ENCODE measurements at places on chromosomes 4 and X.

GRCh38 chr4:84622959-84623358 is 40.0 kb downstream of the CDS1 start:
- DNase-seq = no peak

DNA sequence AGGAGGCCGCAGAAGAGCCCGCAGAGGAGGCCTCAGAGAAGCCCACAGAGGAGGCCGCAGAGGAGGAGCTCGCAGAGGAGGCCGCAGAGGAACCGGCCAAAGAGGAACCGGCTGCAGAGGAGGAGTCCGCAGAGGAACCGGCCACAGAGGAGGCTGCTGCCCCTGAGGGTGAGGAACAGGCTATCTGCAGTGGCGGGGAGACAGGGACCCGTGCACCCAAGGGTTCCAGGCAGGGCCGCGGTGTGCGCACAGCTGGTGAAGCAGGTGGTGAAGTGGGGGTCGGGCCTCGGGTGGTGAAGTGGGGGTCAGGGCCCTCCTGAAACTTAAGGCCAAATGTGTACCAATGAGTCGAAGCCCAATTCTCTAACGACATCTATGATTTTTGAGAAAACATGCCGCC is 1.1 kb downstream of the CT47C1 start:
- no peak for DNase-seq

- DNase-seq = no peak
Observed at GRCh38 chr4:21470535-21470934, 478.0 kb downstream of the KCNIP4 start.

DNA sequence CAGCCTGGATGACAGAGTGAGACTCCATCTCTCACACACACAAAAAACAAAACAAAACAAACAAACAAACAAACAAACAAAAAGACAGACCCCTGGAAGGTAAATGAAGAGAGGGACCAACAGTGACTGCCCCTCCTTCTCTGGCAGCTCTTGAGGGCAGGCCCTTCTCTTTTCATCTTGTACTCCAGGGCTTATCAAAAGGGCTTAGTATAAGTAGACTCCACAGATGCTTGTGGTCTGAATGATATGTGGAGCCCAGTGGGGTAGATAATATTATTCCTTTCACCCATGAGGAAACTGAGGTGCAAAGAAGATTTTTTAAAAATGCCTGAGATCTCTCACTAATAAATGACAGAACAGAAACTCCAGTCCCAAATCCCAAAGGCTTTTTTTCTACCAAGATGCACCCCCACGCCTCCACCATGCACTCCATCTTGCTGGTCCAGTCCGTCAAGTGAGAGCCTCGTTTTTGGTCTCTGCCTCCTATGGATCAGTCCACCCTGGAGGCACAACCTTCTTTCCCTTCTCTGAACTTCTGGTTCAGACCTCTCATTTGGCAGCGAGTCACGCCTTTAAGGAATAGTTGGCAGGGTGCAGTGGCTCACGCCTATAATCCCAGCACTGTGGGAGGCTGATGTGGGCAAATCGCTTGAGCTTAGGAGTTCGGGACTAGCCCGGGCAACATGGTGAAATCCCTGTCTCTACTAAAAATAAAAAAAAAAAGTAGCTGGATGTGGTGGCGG is 17.0 kb upstream of the CHRNA9 start:
- no peak for DNase-seq

GRCh38 chr4:73527196-73527595 is 45.7 kb downstream of the AFM start:
- DNase-seq = no peak

- no peak for DNase-seq
Observed at GRCh38 chrX:39859991-39860861, 237.5 kb downstream of the BCOR start.

GRCh38 chrX:27600686-27601085 is 10.5 kb downstream of the DCAF8L2 start:
- DNase-seq = no peak

GRCh38 chr4:123236606-123237005 is 160.0 kb upstream of the SPRY1 start:
- no peak for DNase-seq

DNA sequence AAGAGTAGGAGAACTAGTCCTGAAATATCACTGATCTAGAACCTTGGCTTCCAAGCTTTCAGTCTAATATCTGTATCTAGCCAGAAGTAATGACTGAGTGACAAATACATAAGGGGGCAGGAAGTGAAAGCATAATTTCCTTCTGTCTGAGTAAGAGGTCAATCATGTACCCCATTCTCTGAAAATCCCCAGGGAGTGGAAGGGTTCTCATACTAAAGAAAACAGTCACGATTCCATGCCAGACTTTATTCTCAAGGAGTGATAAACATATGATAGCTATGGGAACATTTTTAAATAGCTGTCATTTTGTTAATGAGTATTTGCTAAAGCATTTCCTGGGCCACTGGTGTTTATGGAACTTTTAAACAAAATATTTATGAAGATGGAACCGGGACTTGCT is 308.5 kb downstream of the ARHGAP24 start:
- DNase-seq = no peak

DNA sequence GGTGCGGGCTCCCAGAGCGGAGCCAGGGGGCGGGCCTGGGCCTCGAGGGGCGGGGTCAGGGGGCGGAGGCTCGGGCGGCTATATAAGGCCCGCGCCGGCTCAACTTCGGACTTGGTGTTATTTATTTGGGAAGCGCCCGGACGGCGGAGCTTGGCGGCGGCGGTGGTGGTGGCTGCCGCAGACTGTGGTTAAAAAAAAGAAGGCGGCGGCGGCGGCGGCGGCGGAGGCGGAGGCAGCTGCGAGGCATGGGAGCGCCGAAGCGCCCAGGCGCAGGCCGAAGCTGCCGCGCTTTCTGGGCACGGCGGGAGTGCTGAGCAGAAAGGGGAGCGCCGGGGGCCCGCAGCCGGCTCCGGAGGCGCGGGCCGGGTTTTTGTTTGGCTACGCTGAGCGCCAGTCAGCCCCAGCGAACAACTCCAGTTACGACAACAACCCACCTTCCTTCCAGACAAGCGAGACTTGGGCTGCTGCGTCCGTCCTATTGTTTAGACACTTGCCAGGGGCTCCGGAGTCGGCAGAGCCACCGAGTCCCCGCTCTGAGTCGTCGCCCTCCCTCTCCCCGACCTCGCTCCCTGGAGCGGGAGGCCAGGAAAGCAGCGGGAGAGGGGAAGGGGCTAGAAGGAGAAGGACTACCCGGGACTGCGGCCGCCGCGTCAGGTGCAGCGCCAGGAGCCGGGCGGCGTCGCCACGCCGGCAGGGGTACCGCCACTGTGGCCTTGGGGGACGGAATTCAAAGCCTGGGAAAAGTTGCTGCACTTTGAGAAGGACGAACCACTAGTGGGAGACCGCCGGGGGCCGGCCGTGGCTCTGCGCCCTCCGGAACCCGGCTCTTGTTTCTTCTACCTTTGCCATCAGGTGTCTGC is at the start of gene SLIT2:
Gene SLIT2 (plus strand): TSS at position 110 of the 860 bp plus-strand sequence. CDS start 1,911 bp downstream, outside the sequence.
- no peak for DNase-seq

GRCh38 chr4:124432500-124432899 is 280.0 kb downstream of the ANKRD50 start:
- no peak for DNase-seq

GRCh38 chr4:135277068-135277979 is 1075.7 kb upstream of the PABPC4L start:
- DNase-seq = no peak

DNA sequence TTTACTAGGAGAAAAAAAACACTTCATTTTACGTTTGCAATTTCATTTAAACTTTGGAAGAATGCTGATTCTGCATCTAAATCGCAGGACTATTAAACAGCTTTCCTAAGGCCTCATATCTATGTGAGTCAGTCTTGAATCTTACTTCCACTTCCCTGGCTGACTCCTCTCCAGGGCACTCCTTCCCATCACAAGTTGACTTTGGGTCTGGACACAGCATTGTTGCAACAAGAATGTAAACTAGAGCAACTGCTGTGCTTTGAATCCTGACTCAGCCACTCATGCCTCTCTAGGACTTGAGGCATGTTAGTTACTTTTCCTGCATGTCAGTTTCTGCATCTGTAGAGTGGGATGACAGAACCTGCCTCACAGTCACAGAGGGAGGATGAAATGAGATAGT is 413.8 kb downstream of the FAT4 start:
- peak; percentile 70 for DNase-seq

GRCh38 chrX:151974336-151975227 is at the start of gene GABRE:
Gene GABRE, minus strand, starts transcription at chrX:151974676. Its CDS starts 51 bp downstream, at chrX:151974625.
- no peak for DNase-seq

- DNase-seq = no peak
Observed at GRCh38 chrX:24426921-24427746, 38.0 kb upstream of the PDK3 start.

- peak; percentile 57 for DNase-seq
Observed at GRCh38 chrX:2707334-2707760, 16.3 kb downstream of the CD99 start.

DNA sequence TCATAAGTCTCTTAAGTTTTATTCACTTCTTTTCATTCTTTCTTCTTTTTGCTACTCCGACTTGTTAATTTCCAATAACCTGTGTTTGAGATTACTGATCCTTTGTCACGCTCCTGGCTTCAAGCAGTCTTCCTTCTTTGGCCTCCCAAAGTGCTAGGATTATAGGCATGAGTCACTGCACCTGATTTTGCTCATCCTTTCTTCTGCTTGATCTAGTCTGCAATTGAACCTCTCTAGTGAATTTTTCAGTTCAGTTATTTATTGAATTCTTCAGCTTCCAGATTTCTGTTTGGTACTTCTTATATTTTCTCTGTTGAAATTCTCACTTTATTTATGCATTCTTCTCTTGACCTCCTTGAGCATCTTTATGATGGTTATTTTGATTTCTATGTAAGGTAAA is 38.6 kb upstream of the SYTL5 start:
- DNase-seq = no peak

DNA sequence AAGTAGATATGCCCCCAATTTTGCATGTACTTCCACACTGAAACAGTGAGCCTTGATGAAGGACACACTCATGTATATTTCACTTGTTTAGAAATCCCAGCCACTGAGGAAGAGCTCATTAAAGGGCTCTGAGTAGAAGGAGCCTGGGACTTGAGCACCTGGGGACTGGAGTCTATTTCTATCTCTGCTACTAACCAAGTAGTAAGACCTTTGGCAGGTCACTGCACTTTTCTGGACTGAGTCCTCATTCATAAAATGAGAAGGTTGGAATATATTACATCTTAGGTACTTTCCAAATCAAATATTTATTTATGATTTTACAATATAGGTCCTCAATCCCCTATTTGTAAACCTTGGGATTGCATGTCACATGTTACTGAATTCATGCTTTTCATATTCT is 78.2 kb upstream of the C4orf54 start:
- DNase-seq = no peak

DNA sequence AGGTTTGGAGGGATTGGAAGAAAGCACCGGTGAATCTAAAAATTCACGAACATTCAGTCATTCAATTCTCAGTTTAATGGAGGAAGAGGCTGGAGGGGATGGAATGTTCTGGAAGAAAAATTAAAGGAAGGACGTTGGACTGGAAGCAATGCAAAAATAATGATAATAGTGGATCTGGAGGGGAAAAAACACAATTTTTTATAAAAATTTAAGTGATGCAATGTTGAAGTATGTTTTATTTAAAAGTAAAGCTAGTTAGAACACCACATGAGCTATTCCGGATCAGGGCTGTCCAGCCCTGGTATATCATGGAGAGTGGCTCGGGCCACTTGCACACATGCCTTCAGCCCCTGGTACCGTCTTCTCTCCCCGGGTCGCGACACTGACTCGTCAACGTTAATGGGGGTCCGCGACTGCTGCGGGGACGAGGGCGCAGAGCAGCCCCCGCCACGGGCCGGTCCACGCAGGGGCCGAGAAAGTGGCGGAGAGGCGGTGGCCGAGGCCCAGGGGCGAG is 204.6 kb downstream of the TENM3 start:
- DNase-seq = no peak

DNA sequence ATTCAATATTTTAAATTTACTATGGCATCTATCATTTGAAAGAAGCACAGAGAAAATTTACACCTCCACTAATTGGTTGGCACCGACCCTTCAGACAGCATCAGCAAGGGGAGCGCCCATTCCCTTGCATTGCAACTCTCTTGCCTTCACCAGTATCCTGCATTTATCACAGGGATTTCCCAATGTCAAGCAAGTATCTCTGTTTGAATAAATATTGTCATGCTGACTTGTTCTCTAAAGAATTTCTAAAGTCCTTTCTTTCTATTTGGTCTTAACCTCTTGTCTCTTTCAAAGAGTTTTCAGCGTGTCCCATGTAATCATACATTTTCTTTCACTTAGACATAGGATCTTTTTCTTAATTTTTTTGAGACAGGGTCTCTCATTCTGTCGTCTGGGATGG is 10.4 kb downstream of the DCTD start:
- no peak for DNase-seq

GRCh38 chr4:176323511-176324160 is 3.9 kb downstream of the SPCS3 start:
- DNase-seq = no peak

- DNase-seq = no peak
Observed at GRCh38 chr4:1608821-1609500, 75.2 kb downstream of the FAM53A start.

DNA sequence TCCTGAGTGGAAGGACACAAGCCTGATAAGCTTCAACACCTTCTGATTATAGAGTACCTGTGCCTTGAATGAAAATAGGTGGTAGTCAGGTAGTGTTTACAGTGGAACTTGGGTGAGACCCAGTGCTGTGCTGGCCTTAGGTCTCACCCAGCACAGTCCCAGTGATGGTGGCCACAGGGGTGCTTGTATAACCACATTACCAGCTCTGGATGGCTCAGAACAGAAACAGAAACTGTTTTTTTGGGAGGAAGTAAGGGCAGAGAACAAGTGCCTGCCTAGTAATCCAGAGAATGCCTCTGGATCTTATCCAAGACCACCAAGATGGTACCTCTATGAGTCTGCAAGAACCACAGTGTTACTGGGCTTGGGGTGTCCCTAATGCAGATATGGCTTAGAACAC is 171.5 kb upstream of the DIPK2B start:
- no peak for DNase-seq

DNA sequence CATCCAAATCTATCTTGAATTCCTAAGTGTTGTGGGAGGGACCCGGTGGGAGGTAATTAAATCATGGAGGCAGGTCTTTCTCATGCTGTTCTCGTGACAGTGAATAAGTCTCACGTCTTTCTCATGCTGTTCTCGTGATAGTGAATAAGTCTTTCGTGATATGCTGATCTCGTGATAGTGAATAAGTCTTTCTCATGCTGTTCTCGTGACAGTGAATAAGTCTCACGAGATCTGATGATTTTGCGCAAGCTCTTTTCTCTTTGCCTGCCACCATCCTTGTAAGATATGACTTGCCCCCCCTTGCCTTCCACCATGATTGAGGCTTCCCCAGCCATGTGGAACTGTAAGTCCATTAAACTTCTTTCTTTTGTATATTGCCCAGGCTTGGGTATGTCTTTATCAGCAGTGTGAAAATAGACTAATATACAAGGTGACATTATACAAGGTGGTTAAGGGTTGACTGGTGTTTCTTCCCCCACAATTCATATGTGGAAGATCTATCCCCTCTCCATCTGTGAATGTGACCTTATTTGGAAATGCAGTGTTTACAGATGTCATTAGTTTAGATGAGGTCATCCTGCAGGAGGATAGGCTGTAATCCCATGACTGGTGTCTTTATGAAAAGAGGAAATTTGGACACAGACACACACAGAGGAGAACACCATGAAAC is 27.6 kb downstream of the ARSD start:
- no peak for DNase-seq

- DNase-seq = peak; percentile 41
Observed at GRCh38 chr4:109729718-109730618, at the start of gene PLA2G12A. Gene PLA2G12A, minus strand, starts transcription at chr4:109730070. Its CDS starts 261 bp downstream, at chr4:109729809.
